ENCODE measurements at places on chromosomes 3 and 15.

GRCh38 chr15:35481992-35482391, 64.0 kb downstream of the DPH6 start:
- no peak for DNase-seq

DNA sequence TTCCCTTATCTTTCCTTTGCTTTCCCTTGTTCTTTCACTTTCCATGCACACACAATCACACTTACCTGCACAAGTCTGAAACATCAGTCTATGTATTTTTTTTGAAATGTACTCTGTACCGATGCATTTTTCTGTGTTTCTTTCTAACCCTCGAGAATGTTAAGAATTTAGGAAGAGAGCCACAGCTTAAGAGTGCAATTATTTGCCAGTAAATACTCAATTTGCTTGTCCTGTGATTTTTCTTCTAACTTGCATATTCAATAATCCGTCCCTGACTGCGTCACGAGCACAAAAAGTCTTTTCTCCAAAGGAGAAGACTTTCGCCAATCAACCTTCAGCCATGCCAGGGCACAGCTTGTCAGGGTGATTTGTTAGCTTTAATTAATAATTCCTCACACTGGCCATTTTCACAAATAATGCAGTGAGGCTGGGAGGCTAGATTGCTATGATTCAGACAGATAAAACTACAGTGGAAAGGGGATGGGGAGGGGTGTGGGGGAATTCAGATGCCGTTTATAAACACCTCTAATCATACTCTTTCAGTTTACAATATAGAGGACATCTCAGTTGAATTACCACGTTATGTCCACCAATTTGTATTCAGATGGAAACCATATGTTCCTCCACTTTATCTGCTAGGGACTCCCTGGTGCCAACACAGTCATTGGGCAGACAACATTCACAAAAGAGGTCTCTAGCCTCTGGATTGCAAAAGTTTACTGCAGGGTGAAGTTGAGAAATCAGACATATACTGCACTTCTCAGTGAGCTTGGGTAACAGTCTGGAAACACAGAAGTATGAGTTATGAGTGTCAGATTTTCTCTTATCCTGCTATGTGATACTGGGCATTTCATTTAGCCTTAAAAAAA, 388.0 kb downstream of the ZBTB20 start:
- DNase-seq, result peak; percentile 81

- DNase-seq, result no peak
Measured at GRCh38 chr3:151226088-151226563, 23.1 kb upstream of the GPR171 start.

DNA sequence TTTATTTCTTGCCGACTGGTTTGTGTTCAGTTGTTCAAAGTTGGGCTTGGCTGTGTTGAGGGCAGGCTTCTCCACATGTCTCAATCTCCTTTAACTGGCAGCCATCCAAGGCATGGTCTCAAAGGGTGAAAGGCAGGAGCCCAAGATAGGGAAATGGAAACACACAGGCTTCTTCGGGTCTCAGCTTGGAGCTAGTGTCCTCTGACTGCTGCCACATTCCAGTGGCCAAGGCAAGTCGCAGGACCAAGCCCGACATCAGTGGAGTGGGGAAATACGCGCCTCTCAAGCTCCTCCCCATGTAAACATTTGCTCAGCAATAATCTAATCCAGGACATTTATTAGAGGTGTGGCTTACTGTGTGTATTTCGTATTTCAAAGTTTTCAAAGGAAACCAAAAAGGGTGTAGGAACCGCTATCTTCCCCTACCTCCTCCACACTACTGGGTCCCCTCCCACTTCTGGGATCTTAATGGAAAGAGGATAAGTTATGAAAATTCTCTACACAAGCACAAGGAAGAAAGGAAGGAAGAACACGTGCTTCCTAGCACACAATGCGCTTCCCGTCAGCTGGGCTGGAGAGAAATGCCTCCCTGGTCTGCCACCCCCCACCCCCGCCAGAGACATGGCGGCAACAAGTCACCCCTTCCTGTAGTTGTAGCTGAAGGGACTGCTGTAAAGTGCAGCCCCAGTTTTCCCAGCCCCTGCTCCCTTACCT, 181.7 kb downstream of the FAM43A start:
- DNase-seq, result no peak

DNA sequence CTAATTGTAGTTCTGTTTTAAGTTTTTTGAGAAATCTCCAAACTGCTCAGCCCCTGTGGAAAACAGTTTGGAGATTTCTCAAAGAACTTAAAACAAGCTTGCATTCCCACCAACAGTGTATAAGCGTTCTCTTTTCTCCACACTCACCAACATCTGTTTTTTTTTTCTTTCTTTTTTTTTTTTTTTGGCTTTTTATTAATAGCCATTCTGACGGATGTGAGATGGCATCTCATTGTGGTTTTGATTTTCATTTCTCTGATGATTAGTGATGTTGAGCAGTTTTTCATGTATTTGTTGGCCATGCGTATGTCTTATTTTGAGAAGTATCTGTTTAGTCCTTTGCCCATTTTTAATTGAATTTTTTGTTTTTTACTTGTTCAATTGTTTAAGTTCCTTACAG, 73.1 kb upstream of the COL8A1 start:
- DNase-seq, result no peak

DNA sequence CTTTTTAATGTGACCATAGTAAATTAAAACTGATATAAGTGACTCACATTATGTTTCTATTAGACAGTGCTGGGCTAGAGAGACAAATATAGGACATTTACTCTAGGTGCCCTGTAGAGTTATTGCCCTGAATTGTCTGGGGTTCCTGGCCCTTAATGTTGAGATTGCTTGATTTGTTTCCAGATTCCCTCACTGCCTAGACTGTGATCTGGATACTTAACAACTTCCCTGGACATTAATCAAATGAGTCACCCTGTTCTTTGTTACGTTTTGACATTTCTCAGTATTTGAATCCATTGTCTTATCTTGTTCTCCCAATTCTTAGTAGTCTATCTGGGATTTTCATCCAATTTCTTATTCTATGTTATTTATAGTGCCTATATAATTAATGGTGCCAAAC, 65.8 kb downstream of the DTWD1 start:
- no peak for DNase-seq

DNA sequence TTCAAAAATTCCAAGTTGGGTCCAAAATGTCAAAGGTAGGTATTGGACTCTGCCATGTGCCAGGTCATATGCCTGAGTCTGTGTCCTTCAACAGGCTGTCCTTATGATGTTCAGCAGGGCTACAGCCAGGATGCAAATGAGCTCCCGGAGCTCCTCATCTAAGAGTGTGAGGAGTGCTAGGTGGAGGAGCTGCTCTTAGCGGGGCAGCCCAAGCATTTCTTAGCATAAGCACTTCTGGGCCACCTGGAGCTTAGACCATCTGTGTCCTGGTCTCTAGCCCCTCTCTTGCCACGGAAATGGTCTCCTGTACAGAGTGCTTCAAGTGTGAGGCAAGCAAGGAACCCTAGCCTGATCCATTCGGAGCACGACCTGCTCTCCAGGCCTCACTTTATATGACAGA, 64.6 kb upstream of the PRR23C start:
- DNase-seq, result peak; percentile 58

DNA sequence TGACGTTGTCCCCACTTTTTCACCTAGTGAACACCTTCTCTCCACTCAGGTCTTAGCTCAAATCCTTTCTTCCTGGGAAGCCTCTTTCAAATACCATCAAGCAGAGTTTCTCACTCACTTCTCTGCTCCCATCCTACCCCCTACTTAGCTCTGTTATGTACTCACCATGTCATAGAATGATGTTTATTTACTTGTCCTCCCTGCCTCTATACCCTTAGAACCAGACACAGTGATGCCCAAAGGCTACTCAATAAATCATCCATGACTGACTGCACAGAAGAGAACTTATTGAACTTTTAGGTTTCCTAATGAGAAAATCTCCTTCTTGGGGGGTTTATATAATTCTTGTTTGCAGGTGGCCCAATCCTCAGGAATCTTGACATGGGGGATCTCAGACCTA, 154.2 kb downstream of the SSR3 start:
- DNase-seq, result no peak

DNA sequence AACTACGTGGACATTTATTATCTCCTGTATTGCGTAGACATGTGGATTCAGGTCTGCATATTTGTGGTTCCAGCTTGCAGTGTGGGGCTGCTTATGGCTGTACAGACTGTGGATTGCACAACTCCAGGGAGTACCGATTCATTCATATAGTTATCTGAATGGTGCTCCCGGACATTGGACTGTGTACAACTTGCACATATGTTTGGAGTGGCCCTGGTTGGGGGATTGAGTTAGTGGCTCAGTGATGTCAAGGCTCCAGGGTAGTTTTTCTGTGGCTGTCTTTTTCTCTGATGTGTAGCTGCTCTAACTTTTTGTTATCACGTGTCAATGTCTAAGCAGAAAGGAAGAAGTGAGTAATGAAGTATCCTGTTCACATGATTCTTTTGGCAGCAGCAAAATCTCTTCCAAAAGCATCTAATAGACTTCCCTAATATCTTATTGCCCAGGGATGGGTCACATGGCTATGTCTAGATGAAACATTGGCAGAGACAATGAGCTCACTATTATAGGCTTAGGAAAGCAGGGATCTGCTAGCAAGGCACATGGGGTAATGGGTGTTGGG, 15.8 kb downstream of the ST3GAL6 start:
- no peak for DNase-seq

DNA sequence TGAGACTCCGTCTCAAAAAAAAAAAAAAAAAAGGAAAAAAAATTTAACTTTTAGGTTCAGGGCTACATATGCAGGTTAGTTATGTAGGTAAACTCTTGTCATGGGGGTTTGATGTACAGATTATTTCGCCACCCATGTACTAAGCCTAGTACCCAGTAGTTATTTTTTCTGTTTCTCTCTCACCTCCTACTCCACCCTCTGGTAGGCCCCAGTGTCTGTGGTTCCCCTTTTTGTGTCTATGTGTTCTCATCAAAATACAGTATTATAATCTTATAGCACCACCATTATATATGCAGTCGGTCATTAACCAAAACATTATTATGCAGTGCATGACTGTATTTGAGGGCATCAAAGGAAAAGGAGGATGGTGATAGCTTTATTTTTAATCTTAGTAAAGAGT, 47.3 kb downstream of the CHP1 start:
- no peak for DNase-seq

DNA sequence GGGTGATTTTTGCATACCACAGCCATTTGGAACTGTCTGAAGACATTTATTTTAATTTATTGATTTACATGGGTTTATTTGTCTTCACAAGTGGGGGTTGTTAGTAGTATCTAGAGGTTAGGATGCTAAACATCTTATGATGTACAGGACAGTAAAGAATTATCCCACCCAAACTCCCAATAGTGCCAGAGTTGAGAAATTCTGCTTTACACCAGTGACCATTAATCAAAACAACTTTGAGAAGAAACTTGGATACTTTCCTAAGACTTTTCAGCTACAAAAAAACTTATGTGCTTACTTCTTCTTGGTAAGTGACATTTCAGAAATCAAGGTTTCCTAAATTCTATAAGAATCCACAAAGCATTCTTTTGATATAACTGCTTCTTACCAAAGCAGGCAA, 156.7 kb downstream of the SUCLG2 start:
- no peak for DNase-seq

DNA sequence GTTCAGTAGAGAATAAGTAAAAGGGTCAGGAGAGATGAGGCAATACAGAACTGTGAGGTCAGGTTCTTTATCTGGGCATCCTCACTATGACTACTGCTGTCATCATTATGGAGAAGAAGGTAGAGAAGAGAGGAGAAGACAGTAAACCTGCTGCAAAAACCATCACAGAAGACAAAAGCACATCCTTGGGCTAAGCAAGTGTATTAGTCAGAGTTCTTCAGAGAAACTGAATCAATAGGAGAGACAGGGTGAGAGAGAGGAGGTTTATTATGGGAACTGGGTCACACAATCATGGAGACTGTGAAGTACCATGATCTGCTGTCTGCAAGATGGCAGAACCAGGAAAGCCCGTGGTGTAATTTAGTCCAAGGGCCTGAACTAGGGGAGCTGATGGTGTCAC, 9.5 kb upstream of the ABHD17C start:
- DNase-seq, result no peak

DNA sequence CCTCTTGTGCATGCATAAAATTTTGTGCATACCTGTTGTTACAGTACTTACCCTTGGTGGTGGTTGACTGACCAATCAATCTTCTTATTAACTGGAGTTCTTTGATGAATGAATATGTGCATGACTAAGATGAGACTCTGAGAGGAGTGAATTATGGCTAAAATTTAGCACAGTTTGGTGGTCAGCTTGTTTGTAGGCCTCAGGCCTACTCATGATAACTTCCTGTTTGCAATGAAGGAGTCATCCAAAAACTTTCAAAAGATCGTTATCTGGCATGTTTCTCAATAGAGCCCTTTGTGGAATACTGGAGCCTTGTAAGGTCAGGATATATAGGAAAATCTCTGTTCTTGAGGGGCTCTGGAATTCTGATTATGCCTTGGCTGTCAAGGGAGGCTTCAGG, 66.5 kb downstream of the LEKR1 start:
- DNase-seq, result no peak

DNA sequence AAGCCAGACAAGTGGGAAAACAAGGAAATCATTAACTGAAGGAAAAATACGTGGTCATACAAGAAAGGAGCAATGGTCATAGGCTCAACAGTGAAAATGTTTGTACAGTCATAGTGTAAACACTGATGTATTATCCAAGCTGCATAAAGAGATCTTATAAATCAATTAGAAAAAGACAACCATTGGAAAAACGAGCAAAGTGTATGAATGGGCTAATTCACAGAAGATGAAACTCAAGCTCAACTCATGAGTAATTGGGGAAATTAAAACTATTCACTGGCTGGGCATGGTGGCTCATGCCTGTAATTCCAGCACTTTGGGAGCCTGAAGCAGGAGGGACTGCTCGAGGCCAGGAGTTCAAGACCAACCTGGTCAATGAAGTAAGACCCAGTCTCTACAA, 6.4 kb upstream of the IGF2BP2 start:
- no peak for DNase-seq

DNA sequence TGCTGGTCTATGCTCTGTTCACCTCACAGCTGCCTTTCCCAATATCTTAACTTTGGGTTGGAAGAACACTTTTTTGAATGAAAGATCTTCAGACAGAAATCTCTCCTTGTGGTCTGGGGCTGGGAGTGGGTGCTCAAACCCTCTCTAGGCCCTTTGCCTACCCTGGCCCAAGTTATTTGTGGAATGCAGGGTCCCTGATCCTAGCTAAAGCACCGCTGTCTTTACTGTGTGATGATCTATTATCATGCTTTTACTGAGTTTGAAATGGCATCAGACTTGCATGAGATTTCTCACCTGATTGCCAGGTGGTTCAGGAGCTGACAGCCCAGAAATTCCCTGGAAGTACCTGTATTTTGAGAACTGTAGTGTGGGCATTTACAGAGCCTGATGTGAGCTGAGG, 412.7 kb upstream of the ONECUT1 start:
- no peak for DNase-seq

- no peak for DNase-seq
Measured at GRCh38 chr15:65369651-65370050, 8.2 kb downstream of the IGDCC3 start.

GRCh38 chr3:142680710-142681109, 43.1 kb upstream of the TRPC1 start:
- DNase-seq, result no peak

DNA sequence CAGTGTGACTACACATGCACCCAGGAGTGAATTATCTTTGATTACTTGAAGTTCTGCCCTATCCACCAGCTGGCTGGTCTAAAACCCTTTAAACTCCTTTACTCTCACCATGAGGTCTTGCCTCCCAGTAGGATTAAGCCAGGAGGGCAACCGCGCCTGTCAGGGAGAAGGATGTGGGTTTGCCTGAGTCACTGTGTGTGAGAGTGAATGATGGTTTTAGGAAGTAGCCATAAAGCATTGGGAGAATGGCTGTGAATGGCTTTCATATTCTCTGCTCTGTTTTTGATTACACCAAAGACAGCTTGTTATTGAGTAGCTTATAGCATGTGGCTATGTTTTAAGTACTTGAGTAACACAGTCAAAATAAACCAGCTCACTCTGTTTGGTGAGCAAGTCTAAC, 637.7 kb upstream of the TBL1XR1 start:
- no peak for DNase-seq
